ENCODE measurements at places on chromosomes 5 and 9.

DNA sequence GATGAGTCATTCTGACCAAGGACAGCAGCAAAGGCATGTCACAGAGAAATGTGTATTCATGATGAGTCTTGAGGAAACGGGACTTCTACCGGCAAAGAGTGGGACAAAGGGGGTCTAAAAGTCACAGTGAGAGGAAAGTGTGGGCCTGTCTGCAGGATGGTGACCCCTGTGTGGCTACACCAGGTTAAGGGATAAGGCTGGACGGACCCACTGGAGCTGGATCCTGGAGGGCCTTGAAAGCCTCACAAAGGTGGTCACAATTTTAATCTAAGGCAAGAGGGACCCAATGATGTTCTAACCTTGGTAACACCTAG is 176.5 kb downstream of the CDK5RAP2 start:
- DNase-seq, result no peak

DNA sequence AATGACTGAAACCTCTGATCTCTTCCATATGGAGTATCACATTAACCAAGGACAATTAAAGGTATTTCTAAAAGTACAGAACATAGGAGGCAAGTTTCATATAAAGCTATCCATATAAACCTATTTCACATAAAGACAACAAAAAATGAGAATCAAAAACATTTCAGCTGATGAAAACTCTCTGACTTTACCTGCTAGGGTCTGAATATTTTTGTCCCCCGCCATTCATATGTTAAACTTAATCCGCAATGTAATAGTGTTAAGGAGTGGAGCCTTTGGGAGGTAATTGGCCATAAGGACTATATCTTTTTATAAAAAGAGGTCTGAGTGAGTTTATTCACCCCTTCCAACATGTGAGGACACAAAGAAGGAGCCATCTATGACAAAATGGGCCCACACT is 788.5 kb downstream of the DTWD2 start:
- no peak for DNase-seq

GRCh38 chr9:34630402-34631154 is 1.7 kb upstream of the ARID3C start:
- no peak for DNase-seq

GRCh38 chr5:43097701-43098449 is 22.8 kb upstream of the ZNF131 start:
- DNase-seq, result no peak

- no peak for DNase-seq
Measured at GRCh38 chr9:23586906-23587305, 239.1 kb downstream of the ELAVL2 start.

DNA sequence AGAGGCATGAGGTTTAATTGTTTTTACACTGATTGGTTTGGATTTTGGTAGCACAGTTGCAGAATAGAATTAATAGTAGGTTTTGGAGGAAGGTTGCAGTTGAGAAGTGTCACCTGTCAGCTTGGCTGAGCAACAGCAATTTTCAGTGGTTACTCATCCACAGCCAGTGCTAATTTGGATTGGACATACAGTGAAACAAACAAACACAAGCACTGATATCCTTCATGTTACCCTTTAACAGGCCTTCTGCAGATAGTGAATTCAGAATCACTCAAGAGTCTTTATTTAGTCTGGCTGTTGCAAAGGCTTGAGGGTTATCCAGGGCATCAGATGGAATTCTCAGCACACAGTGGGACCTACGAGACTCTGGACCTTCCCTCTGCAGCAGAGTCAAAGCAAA is 31.8 kb upstream of the POU4F3 start:
- DNase-seq, result no peak

- DNase-seq, result no peak
Measured at GRCh38 chr5:131615957-131616356, 19.1 kb downstream of the RAPGEF6 start.

GRCh38 chr5:58378613-58379390 is 81.1 kb downstream of the PLK2 start:
- no peak for DNase-seq
